Right lobe of liver (tissue), 6 donors: ENCODE measurements at places on chromosomes 12 and 14. TPM values are rescaled to one million over a fixed set of nuclear protein-coding genes. Genes with fewer than 3 reads are reported as not detected.

- DNase-seq = no peak
Observed at GRCh38 chr14:54650331-54650958, 83.5 kb downstream of the SAMD4A start.

The HOXC10 gene
- total RNA-seq = not detected

The ELK3 gene
- 6.0 TPM for total RNA-seq

The CMA1 gene
- not detected for total RNA-seq

- DNase-seq = no peak
Observed at GRCh38 chr12:124370851-124371250, 76.0 kb downstream of the RFLNA start.

The PRKD1 gene
- 6.2 TPM for total RNA-seq

GRCh38 chr14:77158175-77158881 is 16.7 kb upstream of the ZDHHC22 start:
- DNase-seq = no peak

The ZNF385A gene
- 4.2 TPM for total RNA-seq

DNA sequence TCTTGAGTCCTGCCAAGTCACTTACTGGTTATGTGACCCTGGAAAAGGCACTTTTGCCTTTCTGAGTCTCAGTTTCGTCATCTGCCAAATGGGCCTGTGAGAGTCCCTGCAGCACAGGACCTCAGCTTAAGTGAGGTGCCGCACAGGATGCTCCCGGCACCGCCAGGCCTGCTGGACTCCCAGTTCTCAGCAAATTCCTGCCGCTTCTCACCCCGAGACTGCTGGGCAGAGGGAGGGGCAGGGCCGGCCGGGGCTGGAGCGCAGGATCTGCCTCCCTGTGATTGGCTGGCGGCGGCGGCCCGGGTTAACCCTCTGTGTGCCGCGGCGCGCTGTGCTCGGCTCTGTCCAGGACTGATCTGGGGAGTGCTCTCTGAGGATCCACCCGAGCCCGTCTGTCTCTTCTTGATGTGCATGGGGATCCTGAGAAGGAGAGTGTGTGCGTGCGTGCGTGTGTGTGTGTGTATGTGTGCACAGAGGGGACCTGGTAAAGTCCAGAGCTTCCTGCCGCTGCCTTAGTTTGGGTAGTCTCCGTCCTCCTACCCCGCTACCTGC is 8.6 kb downstream of the SETD1B start:
- peak; percentile 86 for DNase-seq

DNA sequence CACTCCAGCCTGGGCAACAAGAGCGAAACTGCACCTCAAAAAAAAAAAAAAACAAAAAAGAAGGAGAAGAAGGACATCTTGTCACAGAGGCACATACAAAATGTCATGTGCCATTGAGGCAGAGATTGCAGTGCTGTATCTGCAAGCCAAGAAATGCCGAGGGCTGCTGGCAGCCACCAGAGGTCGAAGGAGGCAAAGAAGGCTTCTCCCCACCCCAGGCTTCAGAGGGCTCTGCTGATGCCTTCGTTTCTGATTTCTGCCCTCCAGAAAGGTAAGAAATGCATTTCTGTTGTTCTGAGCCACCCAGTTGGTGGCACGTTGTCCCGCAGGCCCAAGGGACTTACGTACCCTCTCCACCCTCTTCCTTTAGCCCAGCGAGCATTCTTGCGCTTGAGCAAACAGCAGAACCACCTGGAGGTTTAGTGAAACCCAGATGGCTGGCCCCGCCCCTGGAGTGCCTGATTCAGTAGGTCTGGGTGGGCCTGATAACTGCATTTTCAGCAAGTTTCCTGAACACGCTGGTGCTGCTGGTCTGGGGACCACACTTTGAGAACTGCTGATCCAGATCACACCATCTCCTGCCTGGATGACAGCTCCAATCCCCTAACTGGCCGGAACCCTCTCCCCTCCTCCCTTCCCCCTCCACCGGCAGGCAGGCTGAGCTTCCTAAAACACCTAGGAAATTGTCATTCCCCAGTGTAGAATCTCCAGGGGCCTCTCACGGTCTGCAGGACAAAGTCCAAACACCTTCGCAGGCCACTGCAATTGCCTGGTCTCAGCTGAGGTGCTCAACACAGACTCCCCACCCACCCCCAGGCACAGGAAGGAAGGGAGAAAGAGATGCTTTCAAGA is 21.1 kb upstream of the SCARB1 start:
- DNase-seq = peak; percentile 40

The RNFT2 gene
- 1.8 TPM for total RNA-seq

The DEGS2 gene
- 0.55 TPM for total RNA-seq

- DNase-seq = no peak
Observed at GRCh38 chr14:58066115-58066514, 85.9 kb downstream of the ARMH4 start.

The ARHGAP5 gene
- total RNA-seq = 60.5 TPM

The ENDOU gene
- not detected for total RNA-seq

- no peak for DNase-seq
Observed at GRCh38 chr14:51564986-51565604, 86.6 kb upstream of the FRMD6 start.

The FIGNL2 gene
- 1.0 TPM for total RNA-seq

The EXOC5 gene
- 34.5 TPM for total RNA-seq

The OR4K13 gene
- total RNA-seq = not detected
